Activated CD4-positive, alpha-beta memory T cell treated with anti-CD3 and anti-CD28 coated beads for 36 hours (primary cell): ENCODE measurements at places on chromosomes 12 and 14. TPM values are rescaled to one million over a fixed set of nuclear protein-coding genes. Genes with fewer than 3 reads are reported as not detected.
A peak's percentile ranks its signal among the peaks of the same experiment; 100 is the strongest.

The CLEC1B gene
- not detected for total RNA-seq

DNA sequence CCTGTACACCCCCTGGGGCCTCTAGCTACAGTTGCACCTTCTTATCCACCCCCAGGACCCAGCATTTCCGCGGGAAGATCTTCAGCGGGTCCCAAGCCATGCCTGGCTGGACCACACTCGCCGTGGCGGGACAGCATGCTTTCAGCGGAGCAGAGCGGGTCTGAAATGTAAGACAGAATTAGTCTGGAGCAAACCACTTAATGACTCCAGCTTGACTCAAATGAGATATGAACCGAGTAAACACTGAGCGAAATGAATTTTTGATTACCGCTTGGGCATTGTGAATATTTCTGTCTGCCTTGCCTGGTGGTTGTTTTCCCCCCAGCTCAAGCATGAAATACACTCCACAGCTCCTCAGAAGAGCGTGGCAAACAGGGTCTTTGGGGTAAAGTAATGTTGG lies 60.8 kb downstream of the SLC24A4 start:
- no peak for DNase-seq

The SMCO2 gene
- total RNA-seq = not detected

GRCh38 chr12:14950421-14950820 lies 11.0 kb downstream of the ARHGDIB start:
- DNase-seq = peak; percentile 70

The GDF11 gene
- 8.7 TPM for total RNA-seq
